ENCODE measurements at places on chromosomes 5 and 9. TPM values are rescaled to one million over a fixed set of nuclear protein-coding genes. Genes with fewer than 3 reads are reported as not detected.

PRRX2 gene
- total RNA-seq: 10.8 TPM

CA9 gene
- not detected for total RNA-seq

GFI1B gene
- not detected for total RNA-seq

GRCh38 chr5:154234551-154234950, 44.0 kb downstream of the GALNT10 start:
- no peak for DNase-seq

DNA sequence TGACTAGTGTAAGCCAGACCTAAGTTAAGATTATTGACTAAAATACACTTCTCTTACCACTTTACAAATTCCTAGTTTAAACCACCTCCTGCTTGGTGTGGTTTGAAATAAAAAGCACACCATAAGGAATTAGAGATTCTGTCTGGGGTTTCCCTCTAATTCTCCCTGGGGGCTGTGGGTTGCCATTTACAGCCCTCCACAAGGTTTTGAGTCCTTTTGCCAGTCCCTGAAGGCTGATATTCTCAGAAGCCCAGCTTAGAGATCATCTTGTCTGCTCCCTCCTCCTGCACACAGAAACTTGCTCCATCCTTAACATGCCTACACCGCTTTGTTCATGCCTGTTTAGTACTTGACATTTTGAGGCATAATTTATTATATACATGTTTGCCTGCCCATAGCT, 7.2 kb upstream of the LMNB1 start:
- DNase-seq: no peak

DNA sequence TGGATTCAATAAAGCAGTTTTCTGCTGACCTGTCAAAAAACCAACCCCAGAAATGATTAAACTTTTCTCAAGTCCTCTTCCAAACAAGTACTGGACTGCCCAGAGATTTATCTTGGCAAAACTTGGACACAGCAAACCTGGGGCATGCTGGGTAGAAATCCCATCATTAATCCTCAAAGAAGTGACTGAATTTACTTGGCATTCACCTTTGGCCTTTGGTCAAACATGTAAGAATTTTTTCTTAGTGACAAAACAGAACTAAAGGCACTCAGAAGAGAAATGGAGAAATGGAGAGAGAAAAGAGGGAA, 248.6 kb upstream of the NREP start:
- no peak for DNase-seq

DNA sequence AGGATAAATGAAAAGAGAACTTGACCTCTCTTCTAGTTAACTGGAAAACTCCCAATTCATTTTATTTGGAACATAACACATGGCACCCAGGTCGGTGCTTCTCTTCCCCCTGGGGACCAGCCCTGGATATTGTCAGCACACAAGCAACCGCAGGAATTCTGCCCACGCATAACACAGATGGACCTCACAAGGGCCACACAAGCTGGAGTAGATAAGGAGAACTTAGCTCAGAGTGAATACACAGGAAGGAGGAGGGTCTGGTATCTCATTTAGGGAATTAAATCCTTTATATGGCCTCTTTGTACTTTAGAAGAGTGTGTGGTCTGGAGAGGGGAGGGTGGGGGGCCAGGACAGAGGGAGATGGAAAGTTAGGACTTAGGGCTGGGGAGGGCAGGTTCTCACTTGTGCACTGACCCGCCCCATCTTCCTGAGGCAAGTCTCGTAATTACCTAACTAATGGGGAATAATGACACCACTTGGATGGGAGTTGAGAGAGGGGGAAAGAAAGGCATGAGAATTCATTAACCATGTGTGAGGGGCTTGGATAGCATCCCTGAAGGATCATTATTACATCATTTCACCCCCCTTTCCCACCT, 341.2 kb upstream of the WWC1 start:
- DNase-seq: no peak

DNA sequence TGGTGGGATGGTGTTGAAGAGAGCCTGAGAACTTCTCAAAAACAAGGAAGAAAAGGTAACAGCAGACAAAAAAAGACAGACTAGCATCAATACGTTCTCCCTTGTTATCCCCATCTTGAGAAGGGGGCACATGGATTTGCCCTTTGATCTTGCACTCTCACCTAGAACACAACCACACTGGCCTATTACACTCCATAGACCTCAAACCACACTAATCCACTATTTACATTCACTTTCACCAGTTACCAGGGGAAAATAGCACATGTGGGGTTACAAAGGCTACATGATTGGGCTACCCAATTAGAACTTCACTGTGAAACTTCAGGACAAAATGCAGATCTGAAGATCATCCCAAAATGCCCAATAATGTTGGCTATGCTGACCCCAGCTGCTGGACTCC, 72.6 kb upstream of the SELENOP start:
- DNase-seq: no peak

- no peak for DNase-seq
Observed at GRCh38 chr9:127179633-127180441, 57.4 kb upstream of the ANGPTL2 start.

GRCh38 chr5:172505403-172505759, 51.1 kb upstream of the SH3PXD2B start:
- no peak for DNase-seq

DNA sequence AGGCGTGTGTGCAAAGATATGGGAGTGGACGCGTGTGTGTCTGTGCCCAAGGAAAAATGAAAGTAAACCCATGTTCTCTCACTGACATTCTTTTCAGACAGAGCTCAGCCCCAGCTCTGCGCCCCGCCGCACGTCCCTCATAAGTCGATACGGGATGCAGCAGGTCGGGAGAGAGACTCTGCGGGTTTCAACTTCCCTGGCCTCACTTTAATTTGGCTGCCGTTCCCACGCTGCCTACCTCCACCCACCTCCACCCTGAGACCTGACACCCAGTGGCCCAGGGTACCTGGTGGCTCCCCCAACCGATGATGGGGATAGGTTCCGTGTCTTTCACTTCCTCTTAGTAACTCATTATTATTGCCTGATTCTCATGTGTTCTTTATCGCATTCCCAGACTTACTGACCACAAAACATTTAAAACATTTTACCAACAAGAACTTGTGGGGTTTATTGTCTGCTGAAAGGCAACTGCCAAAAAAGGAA, 19.4 kb downstream of the LHX2 start:
- DNase-seq: peak; percentile 49

- DNase-seq: peak; percentile 91
Observed at GRCh38 chr9:137276473-137277328, 825 bp upstream of the TOR4A start.
